Stimulated activated CD8-positive, alpha-beta memory T cell treated with anti-CD3 and anti-CD28 coated beads, Interleukin-4, amount 100 ng/mL, for 4 hours (primary cell): ENCODE measurements at places on chromosomes 12 and 14.

GRCh38 chr12:18794000-18794399, 56.1 kb downstream of the CAPZA3 start:
- no peak for DNase-seq

GRCh38 chr14:23365732-23366425, 907 bp upstream of the EFS start:
- DNase-seq: no peak

DNA sequence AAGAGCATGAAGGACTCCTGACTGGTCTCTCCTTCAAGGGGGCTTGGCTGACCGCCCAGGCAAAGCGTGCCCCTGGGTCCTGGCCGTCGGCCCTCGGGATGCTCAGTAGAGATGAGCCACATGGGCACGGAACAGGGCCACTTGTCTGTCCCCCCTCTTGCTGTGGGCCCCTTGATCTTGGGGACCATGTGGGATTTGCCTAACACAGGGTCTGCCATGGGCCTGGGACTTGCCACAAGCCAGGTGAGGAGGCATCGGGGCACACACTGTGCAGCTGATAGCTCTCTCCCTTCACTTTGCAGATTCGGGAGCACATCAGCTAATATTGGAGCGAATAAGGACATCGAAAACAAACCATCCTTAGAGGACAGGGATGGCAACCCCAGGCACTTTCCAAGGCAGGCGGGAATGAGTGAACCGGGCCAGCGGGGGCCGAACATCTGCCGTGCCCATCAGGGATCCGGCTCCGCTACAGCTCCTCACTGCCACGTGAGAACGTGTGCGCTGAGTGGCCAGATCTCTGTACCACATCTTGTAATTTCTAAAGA, 88.1 kb downstream of the PIWIL1 start:
- DNase-seq: no peak

GRCh38 chr14:26172396-26172795, 425.4 kb downstream of the NOVA1 start:
- DNase-seq: no peak

DNA sequence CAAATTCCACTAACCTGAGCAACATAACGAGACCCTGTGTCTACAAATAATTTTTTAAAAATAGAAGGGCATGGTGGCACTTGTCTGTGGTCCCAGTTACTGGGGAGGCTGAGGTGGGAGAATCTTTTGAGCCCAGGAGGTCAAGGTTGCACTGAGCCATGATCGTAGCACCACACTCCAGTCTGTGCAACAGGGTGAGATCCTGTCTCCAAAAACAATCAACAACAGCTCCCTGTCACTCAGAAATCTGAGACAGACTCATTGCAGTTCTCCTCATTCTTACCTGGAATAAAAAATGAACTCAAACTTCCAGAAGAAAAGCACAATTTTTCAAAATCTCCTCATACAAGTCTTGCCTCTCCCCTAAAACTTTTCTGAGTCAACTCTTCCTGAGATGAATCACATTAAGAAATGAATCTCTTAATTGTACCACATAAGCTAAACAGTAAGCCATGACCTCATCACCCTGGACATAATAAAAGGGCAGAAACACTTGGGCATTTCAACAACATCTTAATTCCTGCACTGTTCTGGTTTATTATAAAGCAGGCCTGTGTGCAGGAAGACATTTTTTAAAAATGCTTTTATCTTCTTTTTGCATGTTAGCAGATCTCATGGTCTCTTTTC, 214.3 kb upstream of the CDKN3 start:
- no peak for DNase-seq

GRCh38 chr12:3725388-3726115, 27.4 kb downstream of the CRACR2A start:
- no peak for DNase-seq

- no peak for DNase-seq
Observed at GRCh38 chr12:106248312-106248845, 559 bp upstream of the CKAP4 start.

GRCh38 chr12:39972119-39972518, 133.8 kb downstream of the SLC2A13 start:
- no peak for DNase-seq

GRCh38 chr12:94545935-94546771, 86.5 kb upstream of the CEP83 start:
- DNase-seq: no peak

DNA sequence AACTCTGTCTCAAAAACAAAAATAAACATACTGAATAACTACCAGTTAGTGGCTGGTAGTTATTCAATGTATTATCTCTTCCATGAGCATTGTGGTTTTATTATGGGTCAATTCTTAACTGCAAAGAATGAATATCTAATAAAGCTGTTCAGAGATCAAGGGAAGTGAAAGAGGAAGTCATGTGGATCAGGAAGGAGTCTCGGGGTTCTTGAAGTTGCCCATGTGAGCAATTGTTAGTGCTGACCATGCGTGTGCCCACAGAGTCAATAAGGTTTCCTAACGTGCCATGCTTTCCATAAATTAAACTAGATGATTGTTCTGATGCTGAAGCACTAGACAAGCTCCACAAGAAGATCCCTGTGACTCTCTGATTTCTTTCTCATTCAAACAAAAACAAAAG, 136.5 kb upstream of the CPSF6 start:
- DNase-seq: no peak

- DNase-seq: no peak
Observed at GRCh38 chr14:42421377-42422078, 814.9 kb downstream of the LRFN5 start.

GRCh38 chr12:50924439-50925341, 27.7 kb upstream of the HIGD1C start:
- peak; percentile 12 for DNase-seq

GRCh38 chr12:51730745-51731144, 117.8 kb downstream of the FIGNL2 start:
- no peak for DNase-seq

DNA sequence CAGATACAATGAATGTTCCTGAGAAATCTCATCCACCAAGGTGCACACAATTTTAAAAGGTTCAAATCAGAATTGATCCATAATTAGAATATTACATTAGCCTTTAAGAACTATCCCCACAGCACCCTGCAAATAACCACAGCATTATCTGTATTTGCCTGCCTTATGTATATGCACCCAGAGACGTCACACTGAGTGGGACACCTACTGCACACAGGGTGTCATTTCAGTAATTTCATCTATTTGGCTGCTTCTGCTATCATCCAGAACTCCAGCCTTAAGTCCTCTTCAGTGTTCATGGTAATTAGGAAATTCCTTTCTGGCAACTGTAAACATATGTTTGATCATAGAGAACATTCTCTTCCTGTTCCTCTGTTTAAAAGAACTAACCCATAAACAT, 298.4 kb downstream of the SYT1 start:
- no peak for DNase-seq

- DNase-seq: no peak
Observed at GRCh38 chr12:124648710-124649384, 81.4 kb upstream of the NCOR2 start.

- DNase-seq: no peak
Observed at GRCh38 chr12:116429826-116430360, 129.3 kb upstream of the MAP1LC3B2 start.

GRCh38 chr14:38004610-38004879, 203.2 kb upstream of the SSTR1 start:
- no peak for DNase-seq

GRCh38 chr12:109467978-109468676, 9.0 kb downstream of the KCTD10 start:
- no peak for DNase-seq

DNA sequence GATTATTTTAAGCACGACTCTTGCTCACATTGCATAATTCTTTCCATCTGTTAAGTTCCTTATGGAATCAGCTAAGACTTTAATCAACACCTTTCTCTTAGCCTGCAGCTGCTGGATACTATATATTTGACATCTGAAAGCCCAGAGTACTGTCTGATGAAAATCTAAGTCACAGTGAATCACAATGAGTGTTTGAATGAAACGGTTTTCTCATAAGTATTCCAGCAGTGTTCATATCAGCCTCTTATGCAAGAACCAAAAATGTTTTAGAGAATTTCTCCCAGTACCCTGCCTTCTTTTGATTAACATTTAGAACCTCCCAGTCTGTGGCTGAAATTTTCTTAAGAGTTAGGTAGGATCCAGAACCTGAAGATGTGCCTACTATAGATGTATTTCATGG, 55.6 kb downstream of the FRMD6 start:
- DNase-seq: no peak
